ENCODE measurements at places on chromosomes 13 and 19. TPM values are rescaled to one million over a fixed set of nuclear protein-coding genes. Genes with fewer than 3 reads are reported as not detected.

DNA sequence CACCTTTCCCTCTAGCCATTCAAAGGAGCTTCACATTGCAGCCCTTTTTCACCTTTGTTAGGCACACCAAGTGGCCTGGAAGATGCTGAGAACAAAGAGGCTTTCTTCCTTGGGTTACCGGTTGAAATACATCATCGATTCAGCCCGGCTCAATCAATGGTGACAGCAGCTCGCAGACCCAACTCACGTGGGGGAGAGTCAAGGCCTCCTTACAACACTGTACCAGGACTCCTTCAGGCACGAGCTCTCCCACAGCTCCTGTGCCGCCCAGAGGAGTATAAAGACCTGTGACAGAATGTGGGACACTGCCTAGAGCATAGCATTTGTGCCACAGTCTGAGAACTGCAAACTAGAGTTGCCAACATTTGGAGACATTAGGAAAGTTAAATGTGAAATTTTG is 3.9 kb upstream of the LRRC63 start:
- DNase-seq = no peak

GRCh38 chr13:101624981-101625380 is 172.5 kb downstream of the ITGBL1 start:
- DNase-seq = no peak

DNA sequence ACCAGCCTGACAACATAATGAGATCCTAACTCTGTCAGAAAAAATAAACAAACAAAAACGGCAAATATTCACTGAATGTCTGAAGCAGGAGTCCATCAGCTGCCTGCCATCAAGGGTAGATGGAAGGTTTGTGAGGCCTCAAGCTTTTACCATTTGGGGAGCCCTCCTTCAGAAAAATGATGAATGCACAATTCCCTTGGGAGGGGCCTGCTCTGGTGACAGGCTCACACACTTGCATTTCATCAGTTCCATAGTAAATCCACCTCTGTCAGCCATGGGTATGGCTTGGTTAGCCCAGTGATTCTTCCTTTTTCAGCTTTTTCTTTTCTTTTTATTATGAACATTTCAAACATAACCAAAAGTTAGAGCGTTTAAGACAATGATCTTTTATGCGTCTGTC is 26.3 kb upstream of the KATNAL1 start:
- DNase-seq = no peak

CYP4F11 gene
- 0.23 TPM for polyA plus RNA-seq

DNA sequence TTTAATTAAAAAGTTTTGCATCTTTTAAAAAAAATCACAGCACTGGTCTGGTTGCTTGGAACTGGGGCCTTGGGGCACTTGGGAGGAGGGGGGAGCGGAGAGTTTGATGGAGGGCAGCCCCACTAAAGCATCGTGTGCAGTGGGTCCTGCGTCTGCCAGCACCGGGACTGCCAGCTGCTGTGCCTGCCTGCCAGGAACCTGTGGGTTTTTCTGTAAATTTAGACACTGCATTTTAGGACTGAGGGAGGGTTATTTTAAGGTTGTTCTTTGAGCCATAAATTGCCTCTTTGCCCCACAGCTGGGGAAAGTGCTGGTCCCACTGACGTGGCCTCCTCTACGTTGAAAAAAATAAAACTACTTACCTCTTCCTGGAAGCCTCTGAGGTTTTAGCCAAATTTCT is 2.9 kb downstream of the KLF2 start:
- no peak for DNase-seq

DNA sequence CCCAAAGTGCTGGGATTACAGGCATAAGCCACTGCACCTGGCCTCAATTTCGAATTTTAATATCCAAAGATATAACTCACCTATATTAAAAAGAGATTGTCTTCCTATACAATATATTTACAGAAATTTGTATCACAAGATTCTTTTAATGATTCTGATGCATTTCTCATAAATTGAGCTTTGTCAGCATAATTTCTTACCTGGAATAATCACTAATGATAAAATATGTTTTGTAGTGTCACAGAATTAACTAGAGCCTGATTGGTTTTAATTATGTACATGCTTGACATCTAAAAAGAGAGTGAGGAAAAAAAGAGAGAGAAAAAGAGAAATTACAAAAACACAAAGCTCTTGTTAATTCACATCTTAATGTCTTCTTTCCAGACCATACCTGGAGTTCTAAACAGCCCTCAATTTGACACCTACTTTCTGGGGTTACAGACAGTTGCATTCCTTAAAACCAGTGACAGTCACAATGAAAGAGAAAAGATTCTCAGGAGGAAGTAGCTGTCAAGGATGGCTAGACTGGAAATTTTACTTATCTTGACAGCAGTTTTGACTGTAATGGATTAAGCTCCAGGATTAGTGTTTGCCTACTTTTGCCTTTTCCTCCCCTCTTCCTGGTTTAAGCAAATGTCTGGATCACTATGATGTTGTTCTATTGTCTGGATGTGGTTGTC is 214.4 kb downstream of the SPRY2 start:
- DNase-seq = no peak

DNA sequence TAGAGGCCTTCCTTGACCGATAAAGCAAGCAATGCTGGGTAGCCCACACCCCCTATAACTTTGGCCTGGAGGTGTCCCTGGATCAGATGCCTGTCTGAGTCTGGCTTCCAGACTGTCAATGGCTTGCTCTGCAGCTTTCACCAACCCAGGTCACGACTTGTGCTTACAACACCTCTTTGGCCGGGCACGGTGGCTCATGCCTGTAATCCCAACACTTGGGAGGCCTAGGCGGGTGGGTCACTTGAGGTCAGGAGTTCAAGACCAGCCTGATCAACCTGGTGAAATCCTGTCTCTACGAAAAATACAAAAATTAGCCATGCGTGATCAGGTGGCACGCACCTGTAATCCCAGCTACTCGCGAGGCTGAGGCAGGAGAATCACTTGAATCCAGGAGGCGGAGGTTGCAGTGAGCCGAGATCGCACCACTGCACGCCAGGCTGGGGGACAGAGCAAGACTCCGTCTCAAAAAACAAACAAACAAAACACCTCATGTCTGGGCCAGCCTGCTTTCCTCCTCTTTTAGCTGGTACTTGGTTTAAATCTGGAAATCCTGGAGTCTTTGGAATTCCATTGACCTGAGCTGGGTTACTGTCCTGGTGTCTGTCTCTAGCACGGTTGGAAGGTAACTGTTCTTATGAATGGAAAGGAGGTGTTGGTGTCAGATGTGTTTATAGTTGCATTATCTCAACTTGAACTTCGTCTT is 10.3 kb upstream of the GARRE1 start:
- no peak for DNase-seq

IZUMO2 gene
- not detected for polyA plus RNA-seq

GRCh38 chr19:39953915-39954314 is 17.1 kb upstream of the PSMC4 start:
- no peak for DNase-seq

ZFP28 gene
- polyA plus RNA-seq = 4.9 TPM

DNA sequence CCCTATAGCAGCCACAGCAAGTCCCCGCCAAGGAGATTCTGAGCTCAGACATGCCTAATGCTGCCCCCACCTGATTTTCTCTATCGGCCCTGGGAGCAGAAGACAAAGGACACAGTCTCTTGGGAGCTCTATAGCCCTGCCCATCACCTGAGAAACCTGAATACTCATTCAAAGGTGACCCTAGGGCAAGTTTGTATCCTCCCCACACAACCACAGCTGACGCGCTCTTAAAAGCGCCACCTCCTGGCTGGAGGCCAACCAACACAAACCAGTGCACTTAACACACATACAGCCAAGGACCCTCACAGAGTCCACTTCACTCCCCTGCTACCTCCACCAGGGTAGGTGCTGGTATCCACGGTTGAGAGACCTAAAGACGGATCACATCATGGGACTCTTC is 8.8 kb upstream of the IGFL4 start:
- DNase-seq = no peak

CRX gene
- polyA plus RNA-seq = not detected

- DNase-seq = no peak
These were observed 102.1 kb downstream of the INSR start for GRCh38 chr19:7191946-7192691.

WDR87 gene
- polyA plus RNA-seq = not detected

DNA sequence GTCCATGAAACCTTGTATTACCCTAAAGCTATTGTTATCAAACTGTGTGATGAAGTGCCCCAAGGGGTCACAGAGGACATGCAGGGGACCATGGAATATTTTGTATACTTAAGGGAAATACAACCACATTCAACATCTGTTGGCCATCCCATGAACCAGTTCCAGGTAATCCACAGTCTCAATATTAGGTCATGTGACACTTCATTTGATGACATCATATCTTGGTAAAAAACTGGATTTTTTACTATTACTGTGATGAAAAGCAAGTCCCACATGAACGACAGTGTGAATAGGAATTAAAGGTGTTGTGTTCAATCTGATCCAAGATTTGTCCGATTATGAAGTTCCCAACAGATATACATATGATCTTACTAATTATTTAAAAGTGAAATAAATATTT is 355.2 kb downstream of the IRS2 start:
- DNase-seq = no peak

Measured in SK-N-SH (cell line).